Pulmonary artery endothelial cell (primary cell): ENCODE measurements at places on chromosomes 7 and 10.

GRCh38 chr10:133264461-133264860, 12.2 kb downstream of the ADAM8 start:
- no peak for DNase-seq

DNA sequence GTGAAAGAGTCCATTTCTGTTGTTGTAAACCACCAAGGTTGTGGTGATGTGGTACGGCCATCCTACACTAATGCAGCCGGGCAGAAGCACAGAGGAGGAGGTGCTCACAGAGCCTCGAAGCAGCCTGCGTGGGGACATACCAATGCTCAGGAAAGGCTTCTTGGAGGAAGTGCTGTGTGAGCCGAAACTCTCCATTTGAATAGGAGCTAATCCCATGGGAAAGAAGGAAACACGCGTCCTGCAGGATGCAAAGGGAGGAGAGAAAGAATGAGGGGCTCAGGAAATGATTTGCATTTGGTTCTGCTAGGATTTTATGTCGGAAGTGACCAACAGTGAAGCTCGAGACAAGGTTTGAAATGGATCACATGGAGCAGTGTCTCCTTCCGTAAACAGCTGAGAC, 477.9 kb upstream of the ANKRD30A start:
- no peak for DNase-seq

DNA sequence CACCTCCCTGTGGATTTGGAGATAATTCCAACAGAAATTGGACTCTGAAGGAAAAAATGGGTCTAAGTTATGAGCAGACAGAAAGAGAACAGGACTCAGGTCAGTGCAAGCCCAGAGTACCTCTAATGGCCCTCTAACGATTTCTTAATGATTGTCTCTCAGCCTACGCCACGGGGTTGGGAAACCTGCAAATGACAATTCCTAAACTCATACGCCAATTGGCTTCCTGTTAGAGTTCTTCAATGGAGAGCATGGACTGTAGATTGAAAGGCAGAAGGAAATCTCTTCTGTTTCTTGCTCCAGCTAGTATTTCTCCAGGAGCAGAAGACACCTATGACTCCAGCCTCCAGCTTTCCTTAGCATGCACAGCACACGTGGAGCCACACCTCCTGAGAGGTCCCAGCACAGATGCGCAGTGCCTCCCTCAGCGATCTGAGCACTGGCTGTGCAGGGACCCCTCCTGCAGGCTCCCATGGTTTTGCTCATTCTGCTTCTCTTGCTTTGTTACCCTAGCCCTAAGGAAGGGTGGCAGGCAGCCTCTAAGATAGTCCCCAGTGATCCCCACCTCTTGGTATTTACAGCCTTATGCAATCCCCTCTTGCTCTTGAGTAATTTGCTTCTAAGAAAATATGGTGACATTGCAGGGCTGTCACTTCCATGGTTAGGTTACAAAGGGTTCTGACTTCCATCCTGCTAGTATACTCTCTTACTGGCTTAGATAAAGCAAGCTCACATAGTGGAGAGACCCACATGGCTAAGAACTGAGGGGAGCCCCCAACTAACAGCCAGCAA, 30.1 kb downstream of the DENND11 start:
- no peak for DNase-seq

DNA sequence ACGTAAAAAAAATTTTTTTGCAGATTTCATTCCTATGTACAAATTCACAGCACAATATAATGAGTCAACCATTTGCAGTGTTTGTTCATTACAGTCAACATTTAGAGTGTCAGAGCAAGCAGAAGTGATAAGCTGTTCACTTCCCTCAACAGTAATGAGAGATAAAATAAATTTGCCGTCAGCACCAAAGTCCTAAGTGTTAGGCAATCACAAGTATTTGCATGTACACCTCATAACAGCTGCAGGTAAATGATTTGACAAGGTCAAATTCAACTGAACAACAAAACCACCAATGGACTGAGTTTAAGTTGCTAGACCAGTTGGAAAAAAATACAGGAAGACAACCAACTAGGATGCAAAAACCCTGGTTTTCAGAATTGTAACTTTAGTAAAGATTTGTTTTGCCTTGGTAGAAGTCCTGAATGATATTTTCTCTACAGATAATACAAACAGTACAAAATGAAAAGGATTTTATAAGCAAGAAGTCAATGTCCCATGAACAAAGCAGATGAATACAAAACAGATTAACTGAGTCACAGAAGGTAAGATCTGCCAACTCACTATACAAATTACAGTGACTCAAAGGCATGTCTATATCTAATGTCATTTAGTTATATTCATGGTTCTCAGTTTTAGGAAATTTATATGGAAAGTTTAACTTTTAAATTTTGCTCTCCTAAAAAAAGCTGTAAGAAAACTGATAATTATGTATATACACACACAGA, 10.4 kb downstream of the RAPGEF5 start:
- DNase-seq: no peak

DNA sequence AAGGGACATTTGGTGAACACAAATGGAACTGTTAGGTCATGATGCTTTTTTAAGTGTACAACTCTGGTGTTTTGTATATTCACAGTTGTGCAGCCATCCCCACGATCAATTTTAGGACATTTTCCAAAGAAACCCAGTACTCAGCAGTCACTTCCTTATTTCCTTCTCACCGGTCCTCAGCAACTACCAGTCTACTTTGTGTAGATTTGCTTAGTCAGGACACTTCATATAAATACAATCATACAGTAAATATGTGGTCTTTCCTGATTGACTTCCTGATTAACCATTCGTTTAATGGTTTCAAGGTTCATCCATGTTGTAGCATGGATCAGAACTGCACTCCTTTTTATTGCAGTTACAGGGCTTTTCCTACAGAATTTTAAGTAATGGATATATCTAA, 14.4 kb downstream of the SGPL1 start:
- DNase-seq: no peak

- no peak for DNase-seq
Observed at GRCh38 chr7:151637781-151638261, 118.1 kb upstream of the RHEB start.

- DNase-seq: no peak
Observed at GRCh38 chr10:70474780-70475179, 3.8 kb upstream of the PALD1 start.

GRCh38 chr7:145643981-145644380, 472.6 kb upstream of the CNTNAP2 start:
- no peak for DNase-seq

GRCh38 chr10:92187101-92187500, 103.8 kb downstream of the CPEB3 start:
- DNase-seq: no peak

DNA sequence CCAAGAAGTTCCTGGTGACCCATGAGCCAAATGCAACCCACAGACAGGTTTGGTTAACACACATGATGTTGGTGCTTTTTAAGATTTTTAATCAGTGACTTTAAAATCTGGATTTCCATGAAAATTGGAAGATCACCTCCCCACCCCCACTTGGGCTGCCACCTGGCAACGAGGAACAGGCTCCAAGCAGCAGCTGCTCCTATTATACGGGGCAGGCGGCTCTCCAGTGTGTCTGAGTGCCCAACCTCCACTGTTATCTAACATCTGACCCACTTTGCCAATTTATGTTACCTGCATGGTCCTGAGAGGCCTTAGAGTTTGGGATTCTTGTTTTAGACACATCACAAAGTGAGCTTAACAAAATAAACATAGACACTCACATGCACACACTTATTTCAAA, 56.4 kb downstream of the SGMS1 start:
- no peak for DNase-seq

GRCh38 chr7:83366629-83367028, 203.9 kb upstream of the PCLO start:
- no peak for DNase-seq

DNA sequence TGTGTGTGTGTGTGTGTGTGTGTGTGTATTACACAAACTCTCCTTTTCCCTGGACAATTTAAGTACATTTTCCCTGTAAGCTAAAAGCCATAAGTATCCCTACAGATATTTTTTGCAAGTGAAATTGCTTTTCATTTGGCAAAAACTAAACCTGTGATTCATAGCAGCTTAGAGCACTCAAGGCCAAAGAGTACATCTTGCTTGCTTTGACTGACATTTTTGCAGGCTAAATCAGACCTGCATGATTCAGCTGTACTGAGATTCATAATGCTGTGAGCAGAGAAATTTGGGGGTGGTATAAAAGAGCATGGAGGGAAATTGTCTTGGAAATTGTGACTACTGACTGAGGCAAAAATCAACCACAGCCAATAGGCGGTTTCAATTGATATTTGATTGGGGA, 500.4 kb downstream of the GFRA1 start:
- DNase-seq: no peak

DNA sequence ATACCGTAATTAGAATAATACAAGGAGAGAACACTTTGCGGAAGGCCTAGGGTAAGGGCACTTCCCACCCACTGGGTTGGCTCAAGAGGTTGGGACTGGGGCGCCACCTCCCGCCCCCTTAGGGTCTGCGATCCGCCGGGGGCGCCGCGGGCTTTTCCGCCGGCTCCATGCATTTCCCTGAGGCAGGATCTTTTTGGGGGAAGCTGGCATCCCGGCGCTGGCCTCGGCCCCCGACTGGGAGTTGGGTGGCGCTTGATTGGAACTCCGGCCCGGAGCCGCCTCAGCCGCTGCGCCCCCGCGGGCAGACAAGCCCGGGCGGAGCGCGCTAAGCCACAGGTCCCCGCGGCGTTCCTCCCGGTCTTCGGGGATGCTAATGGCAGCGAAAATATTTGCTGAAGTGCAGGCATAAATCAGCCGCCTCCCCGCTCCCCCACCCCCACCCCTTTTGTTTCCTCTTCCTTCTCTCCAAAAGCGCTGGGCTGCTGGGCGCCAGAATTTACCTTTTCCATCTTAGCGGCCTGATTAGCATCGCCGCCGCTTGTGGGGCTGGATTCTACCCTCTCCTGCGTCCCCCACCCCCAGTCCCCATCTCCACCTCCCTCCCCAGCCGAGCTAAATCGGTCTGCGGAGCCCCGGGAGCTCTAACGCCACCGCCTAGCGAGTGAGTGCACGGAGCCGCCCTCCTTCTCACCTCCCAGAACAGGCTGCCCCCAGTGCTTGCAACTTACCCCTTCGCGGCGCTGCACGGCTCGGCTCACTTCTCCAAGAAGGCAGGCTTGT, 5.1 kb downstream of the UNC5B start:
- no peak for DNase-seq

- DNase-seq: no peak
Observed at GRCh38 chr10:75468612-75469005, 37.2 kb downstream of the LRMDA start.

GRCh38 chr10:91088300-91089140, 131.9 kb upstream of the PCGF5 start:
- no peak for DNase-seq

DNA sequence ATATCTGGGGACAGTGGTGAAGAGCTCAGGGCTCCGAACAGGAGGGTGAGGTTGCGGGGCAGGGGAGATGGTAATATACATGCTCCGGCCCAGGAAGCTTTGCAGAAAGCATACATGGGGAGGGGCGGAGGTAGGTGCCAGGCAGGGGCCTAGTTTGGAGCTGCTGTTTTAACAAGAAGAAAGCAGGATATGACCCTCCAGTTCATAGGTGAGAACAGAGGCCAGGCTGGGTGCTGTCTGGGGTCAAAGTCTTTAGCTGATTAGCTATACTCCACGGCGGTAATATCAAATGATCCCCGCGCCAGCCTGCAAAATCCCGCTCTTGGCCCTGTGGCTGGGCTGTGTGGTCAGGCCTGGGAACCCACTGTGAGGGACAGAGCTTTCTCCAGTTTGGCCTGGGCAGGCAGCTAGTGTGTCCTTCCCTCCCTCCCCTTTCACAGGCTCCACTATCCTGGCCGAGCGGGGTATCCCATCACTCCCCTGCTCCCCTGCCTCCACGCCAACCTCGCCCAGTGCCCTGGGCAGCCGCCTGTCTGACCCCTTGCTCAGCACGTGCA, 95.6 kb downstream of the NEURL1 start:
- no peak for DNase-seq

DNA sequence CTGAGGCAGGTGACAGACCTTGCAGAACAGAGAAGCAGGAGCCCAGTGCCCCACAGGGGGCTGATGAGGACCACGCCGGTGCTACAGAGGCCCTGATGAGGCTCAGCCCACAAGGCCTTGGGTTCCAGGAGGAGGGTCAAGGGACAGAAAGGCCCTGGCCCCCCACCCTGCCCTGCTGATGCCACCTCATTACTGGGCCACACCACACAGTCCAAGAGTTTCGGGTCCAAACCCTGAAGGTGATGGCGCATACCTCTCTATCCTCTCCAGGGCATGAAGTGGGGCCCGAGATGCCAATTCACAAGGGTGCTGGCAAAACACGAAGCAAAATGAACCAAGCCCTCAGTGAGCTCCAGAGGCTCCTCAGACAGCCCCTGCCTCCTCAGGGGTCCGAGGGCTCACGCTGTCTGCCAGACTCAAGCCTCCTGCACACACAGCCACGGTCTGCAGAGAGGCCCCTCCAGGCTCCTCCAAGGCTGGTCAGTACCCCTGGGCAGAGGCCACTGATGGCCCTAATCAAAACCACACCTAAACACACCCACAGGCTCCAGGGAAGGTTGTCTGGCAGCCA, 32.3 kb downstream of the RASGEF1A start:
- DNase-seq: no peak

GRCh38 chr10:70066190-70066589, 13.5 kb downstream of the MACROH2A2 start:
- no peak for DNase-seq

DNA sequence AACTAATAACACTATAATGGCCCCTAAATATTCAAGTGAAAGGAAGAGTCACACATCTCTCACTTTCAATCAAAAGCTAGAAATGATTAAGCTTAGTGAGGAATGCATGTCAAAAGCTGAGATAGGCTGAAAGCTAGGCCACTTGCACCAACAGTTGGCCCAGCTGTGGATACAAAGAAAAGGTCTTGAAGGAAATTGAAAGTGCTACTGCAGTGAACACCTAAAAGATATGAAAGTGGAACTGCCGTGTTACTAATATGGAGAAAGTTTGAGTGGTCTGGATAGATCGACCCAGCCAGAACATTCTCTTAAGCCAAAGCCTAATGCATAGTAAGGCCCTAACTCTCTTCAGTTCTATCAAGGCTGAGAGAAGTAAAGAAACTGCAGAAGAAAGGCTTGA, 12.1 kb upstream of the SNX13 start:
- DNase-seq: no peak

- no peak for DNase-seq
Observed at GRCh38 chr10:27723436-27723835, 22.2 kb downstream of the MKX start.

DNA sequence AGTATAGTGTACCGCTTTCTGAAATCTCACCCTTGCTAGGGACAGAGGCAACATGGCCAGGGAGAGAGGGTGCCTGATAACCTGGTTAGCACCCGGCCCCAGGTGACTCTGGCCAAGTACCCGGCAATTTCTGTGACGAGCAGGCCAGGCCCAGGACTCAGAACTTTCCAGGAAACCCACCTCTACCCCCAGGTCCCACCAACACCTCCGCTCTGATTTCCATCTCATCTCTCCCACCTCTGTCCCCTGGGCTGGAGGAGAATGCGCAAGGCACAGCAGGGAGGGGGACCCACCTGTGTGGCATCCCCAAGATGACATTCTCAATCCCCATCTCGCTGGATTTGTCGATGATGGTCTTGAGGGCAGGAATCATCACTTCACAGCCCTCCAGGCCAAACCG, 11.6 kb downstream of the OGDHL start:
- no peak for DNase-seq
